ENCODE measurements at places on chromosomes 7 and 10.

GRCh38 chr10:19620811-19621210, 195.4 kb upstream of the PLXDC2 start:
- DNase-seq: no peak

DNA sequence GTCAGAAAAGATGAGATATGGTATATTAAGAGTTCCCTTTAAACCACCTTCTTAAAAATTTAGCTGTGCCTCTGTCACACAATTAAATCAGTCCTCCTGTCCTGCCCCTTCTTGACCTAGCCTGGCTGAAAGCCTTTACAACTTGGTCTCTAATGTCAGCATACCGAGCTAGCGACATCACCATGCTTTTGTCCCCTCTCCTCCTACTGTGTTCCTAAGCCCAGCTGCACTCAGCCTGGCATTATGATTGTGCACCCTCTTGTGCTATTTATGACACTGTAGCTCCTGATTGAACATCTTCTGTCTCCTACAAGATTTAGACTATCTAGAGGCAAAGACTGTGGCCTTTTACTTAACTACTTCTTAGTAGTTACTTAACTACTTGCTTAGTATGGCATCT, 29.2 kb downstream of the TDRD1 start:
- DNase-seq: no peak

DNA sequence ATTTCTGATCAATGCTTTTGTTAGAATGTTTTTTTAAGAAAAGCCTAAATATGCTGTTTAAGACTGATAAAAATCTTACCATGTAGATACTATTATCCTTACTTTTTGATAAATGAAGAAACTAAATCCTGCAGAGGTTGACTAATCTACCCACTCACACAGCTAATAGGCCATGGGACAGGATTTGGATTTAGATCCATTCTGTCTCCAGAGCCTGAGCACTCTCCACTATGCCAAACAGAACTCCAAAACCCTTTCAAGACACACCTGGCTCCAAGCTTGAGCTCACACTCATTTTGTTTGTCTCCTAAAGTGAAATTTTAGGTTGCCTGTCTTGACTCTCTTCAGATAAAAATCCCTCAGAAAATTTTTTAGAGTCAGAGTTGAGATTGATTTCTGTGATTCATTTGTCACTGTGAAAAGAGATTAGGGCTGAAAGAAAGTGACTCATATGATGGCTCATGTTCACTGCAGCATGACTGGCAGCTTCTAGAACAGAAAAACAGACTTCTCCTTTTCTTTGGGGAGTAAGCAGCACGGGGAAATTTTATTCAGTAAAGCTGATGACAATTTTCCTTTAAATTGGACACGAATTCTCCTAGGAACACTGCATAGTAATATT, 132.3 kb upstream of the POT1 start:
- DNase-seq: no peak

- no peak for DNase-seq
Measured at GRCh38 chr10:114374053-114374791, 30.1 kb downstream of the AFAP1L2 start.

- no peak for DNase-seq
Measured at GRCh38 chr7:77453531-77453930, 37.4 kb upstream of the GSAP start.

GRCh38 chr7:50592940-50593339, 27.7 kb upstream of the DDC start:
- DNase-seq: no peak

- no peak for DNase-seq
Measured at GRCh38 chr10:3932597-3933375, 147.8 kb upstream of the KLF6 start.

- no peak for DNase-seq
Measured at GRCh38 chr10:12592967-12593366, 243.6 kb downstream of the CAMK1D start.

Data from T-cell (primary cell).